Kidney capillary endothelial cell (primary cell): ENCODE measurements at places on chromosomes 2 and 18.

DNA sequence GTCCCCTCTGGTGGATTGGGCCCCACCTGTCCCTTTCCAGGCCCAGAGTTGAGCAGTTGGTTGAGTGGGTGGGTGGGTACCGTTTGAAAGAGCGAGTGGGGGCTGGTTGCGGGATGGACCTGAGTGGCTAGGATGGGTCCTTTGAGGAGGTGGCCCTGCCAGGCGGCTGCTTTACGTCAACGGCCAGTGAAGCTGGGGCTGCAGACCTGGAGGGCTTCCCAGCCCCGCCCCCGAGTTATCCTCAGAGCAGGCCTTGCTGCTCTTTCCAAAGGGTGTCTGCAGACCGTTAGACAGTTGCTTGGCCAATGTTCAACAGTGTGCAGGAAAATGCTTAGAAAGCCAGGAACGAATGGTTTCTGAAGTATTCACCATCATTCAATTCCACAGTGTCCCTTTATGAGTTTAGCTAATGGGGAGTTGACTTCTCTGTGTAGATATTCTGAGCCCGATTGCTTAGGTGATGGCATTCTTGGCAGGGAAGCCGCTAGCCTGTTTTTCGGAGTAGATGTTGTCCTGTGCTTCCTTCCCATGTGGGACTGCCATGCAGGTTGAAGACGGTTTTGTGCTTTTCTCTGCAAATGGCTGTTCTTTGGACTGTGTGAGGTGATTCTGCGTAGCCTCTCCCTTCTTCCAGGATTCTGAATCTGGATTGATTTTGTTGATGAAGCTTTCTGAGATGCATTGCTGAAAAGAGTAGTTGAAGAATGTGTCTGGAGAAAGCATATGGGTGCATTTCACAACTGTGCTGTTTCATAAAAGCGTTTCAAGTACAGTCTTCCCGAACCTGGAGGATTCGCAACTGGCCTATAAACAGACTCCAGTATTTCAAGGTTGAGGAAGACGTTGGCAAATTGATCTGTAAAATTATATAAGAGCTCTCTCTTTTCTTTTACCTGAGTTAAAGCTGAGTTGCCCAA is 45.8 kb downstream of the LDLRAD4 start:
- DNase-seq = no peak

- no peak for DNase-seq
Measured at GRCh38 chr2:26780203-26780760, 5.6 kb upstream of the CENPA start.

GRCh38 chr18:62118328-62118727 is 68.5 kb downstream of the PIGN start:
- no peak for DNase-seq

GRCh38 chr2:1811258-1811970 is 67.1 kb upstream of the PXDN start:
- no peak for DNase-seq

DNA sequence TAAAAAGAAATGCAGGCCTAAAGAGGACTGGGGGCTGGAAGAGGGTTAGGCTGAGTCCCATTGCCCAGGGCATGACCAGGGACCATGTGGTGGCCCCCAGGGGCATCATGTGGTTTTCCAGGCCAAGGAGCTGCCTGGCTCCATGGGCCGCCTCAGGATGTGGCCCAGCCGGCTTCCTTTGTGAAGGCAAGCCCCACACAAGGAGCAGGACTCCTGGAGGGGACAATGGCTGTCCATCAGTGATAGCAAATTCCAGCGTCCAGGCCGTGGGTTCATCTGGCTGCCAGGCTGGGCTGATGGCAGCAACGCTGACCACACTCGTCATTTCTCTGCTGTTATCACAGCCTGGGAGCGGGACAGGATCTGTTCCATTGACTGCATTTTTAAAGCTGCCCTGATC is 82.5 kb downstream of the GBX2 start:
- no peak for DNase-seq
